ENCODE measurements at places on chromosomes 2 and 18.

DNA sequence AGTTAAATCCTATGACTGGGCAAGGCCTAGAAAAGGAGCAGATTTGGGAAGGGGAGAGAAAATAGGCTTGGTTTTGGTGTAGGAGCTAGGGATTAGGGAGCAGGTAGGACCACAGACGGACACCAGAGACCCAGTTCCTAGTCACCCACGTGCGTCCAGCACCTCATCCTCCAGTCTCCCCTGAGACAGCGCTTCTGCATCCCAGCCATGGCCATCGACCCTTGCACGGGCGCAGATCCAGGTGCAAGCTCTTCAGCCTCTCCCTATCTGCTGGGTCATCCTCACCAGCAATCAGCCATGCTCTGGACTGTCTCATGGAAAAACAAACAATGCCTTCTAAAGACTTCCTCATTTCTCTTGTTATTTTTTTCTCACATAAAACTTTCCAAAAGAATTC lies 246.8 kb upstream of the RAB6C start:
- no peak for DNase-seq

GRCh38 chr2:12705742-12706141 lies 11.0 kb upstream of the TRIB2 start:
- DNase-seq, result no peak

- no peak for DNase-seq
These were observed 143.7 kb upstream of the RPRM start for GRCh38 chr2:153622285-153622684.

DNA sequence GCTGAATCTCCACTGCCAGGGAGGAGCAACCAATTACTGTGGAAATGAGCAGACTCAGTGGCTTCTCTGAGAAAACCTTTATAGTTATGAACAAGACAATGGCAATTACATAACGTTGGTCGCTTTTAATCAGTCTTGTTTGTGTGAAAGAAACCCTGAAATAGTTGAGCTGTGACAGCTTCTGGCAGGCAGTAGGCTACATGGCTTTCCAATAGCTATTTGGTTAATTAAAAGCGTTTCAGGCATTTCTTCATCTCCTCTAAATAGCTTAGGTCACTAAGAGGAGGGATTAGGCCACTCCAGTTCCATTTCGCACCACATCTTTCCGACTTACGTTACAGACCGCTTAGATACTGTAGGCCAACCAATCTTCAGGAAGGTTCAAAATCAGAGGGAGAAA lies 794.4 kb upstream of the ID2 start:
- DNase-seq, result no peak

DNA sequence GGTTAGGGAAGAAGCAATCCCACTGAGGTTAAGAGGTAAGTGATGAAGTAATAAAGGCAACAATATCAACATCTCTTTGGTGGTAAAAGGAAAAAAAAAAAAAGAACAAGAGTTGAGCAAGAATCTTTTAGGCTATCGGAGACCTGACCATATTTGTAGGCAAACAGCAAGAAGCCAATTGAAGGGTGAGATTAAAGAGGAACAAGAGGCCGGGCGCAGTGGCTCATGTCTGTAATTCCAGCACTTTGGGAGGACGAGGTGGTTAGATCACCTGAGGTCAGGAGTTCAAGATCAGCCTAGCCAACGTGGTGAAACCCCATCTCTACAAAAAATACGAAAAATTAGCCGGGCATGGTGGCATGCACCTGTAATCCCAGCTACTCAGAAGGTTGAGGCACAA lies 11.3 kb downstream of the VPS54 start:
- DNase-seq, result no peak

GRCh38 chr2:198659096-198659870 lies 798.5 kb downstream of the SATB2 start:
- DNase-seq, result no peak

DNA sequence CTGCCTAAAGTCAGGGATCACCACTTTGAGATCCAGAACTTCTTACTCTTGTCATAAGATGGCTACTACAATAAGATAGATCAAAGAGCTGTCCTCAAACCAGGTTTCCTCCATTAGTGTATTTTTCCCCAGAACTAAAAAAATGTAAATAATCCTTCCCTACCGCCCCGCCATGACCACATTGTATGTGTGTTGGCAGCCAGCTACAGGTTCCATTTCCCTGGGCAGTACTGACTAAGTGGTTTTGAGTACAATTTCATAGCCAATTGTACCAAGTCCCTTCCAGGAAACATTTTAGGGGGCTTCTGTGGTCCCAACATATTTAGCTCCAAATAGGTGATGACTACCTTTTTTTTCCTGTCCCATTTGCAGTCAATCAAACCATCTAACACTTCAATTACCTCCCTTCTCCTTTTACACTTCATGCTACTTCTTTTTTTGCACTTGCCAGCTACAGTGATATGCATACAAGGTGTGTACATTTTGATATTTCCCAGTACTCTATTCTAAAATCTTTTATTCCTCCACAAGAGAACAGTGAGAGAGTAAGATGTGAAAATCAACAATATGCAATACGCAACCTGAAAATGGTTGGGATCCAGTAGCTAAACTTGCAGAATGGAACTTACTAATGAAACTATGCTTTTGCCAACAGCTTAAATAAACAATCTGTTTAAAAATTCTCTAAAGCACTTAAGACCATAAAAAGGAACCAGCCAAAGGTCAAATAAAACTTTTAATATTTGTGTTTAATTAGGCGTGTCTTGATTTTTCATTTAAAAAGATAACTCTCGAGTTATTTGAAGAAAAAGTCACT lies 3.9 kb downstream of the PUM2 start:
- DNase-seq, result no peak

GRCh38 chr18:55376387-55376786 lies 211.6 kb downstream of the TCF4 start:
- DNase-seq, result no peak

GRCh38 chr2:76953733-76954347 lies 568.3 kb downstream of the LRRTM4 start:
- no peak for DNase-seq

DNA sequence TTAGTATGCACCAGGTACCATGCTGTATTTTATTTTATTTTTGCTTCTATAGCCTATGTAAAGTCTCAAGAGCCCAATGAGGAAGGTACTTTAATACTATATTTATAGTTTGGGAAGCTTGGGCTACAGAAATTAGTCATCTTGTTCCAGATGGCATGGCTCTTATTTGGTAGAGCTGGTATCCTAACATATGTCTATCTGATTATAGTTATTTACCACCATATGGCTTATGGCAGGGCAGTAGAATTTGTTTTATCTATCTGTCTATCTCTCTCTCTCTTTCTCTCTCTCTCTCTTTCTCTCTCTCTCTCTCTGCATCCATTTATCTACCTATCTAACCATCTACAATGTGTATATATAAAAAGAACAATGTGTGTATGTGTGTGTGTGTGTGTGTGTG lies 1293.7 kb upstream of the SLC39A10 start:
- no peak for DNase-seq

DNA sequence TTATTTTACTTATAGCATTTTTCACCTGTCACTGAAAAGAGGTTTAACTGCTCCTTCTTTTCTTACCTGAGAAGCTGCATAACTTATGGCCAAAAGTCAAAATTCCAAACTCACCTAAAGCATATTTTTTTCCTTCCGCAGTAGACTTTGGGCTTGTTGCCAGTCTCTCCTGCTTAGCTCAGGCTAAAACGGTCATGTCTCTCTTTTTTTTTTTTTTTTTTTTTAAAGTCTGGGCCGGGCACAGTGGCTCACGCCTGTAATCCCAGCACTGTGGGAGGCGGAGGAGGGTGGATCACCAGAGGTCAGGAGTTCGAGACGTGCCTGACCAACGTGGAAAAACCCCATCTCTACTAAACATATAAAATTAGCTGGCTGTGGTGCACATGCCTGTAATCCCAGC lies 113.5 kb downstream of the RTN4 start:
- DNase-seq, result no peak

GRCh38 chr2:172972005-172972619 lies 103.5 kb upstream of the MAP3K20 start:
- peak; percentile 61 for DNase-seq

GRCh38 chr2:10097352-10098148 lies 17.3 kb upstream of the CYS1 start:
- DNase-seq, result peak; percentile 58

GRCh38 chr2:24597181-24597870 lies 106.3 kb downstream of the NCOA1 start:
- no peak for DNase-seq

DNA sequence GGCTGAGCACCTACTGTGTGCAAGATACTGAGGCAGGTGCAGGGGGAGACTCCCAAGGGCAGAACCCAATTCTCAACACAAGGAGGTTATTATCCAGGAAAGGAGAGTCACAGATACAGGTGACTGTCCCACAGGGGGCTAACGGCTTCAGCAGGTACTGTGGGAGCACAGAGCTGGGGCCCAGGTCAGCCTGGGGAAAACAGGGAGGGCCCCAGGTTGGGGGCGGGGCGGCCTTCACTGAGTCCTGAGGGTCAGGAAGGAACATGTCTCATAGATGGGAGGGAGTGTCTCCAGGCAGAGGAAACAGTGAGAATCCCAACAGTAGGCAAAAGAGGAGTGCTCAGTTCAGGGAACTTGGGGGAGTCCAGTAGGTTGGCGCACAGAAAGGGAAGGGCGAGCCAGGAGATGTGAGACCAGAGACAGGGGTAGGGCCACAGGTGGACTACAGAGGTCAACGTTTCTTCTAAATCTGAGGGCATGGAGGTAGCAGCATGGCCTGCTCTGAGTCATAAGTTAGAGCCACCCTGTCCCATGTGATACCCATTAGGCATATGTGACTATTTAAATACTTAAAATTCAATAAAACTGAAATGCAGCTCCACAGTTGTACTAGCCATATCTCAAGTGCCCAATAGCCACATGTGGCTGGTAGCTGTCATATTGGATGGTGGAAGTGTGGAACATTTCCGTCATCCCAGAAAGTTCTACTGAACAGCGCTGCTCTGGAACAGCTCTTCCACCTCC lies 157.2 kb downstream of the TTC32 start:
- no peak for DNase-seq

DNA sequence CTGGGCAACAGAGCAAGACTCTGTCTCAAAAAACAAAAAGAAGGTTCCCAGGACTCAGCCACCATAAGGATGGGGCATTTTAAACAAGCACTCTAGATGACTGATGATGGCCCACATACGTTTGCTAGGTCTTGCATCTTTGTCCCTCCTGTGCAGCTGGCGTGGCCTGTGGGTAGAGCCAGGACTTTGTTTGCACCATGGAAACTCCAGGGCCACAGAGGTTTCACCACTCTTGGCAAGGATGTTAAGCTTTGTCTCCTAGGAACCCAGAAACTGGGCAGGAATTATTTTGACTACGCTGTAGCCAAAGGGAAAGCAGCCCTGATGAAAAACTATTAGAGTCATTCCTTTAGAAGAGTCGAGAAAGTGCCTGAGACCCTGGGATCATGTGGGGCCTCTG lies 75.3 kb upstream of the STPG4 start:
- no peak for DNase-seq

DNA sequence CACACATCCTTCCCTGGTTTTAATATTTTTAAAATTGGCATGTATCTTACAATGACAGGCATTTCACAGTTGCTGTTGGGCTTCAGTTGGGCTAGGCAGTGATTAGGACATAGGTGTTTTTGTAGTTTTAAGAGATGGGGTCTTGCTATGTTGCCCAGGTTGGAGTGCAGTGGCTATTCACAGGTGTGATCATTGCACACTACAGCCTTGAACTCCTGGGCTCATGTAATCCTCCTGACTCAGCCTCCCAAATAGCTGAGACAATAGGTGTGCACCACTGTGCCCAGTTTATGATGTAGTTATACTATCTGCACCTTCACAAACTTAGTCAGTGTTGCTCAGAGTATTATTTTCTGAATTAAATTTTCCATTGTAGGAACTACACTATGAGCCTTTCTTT lies 43.3 kb downstream of the PCARE start:
- no peak for DNase-seq

GRCh38 chr2:72276356-72276755 lies 128.7 kb upstream of the CYP26B1 start:
- no peak for DNase-seq

- DNase-seq, result no peak
These were observed at the start of gene GPR148 for GRCh38 chr2:130728549-130729316. TSS of gene GPR148 (plus strand) at chr2:130729070. CDS start at chr2:130729152, 82 bp downstream.

GRCh38 chr2:220078439-220078838 lies 451.0 kb downstream of the SLC4A3 start:
- DNase-seq, result no peak

- no peak for DNase-seq
These were observed 117.4 kb upstream of the ID2 start for GRCh38 chr2:8564475-8564874.

GRCh38 chr2:20439193-20439475 lies 7.7 kb upstream of the RHOB start:
- no peak for DNase-seq

- DNase-seq, result no peak
These were observed 74.9 kb downstream of the ANTXR1 start for GRCh38 chr2:69087912-69088240.

- DNase-seq, result no peak
These were observed 115.0 kb downstream of the ZBTB7C start for GRCh38 chr18:48293954-48294898.

DNA sequence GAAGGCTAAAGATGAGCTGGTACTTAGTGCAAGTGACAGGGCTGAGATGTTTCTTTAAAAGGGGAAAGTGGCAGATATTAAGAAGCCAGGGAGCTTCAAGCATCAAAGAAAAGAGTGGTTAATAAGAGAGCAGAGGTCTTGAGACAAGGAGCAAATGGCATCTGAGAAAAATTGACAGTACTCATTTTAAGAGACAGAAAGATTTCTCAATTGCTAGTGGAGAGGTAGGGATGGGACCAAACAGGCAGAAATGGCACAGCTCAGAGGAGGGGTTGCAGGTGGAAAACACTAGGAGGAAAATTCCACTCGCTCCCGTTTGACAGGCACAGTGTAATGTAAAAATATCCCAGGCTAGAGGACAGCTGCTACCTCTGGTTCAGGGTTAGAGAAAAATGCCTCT lies 593.4 kb upstream of the LRATD1 start:
- no peak for DNase-seq

DNA sequence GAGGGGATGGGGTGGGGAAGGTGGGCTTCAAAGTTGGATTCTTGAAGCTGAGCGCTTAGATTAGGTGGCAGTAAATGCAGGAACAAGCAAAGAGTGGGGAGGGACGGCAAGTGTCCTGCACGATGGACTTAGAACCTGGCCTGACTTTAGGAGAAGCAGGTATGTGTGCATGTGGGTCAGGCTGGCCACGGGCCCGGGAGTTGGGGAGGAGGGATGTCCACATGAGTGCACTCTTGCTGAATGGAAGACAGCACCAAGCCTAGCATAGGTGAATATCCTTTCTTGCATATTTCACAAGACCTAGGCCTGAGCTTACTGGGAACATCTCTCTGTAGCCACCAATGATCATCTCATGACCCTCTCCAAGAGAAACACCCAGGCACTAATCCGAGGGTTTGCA lies 96.1 kb downstream of the DDX1 start:
- DNase-seq, result no peak

DNA sequence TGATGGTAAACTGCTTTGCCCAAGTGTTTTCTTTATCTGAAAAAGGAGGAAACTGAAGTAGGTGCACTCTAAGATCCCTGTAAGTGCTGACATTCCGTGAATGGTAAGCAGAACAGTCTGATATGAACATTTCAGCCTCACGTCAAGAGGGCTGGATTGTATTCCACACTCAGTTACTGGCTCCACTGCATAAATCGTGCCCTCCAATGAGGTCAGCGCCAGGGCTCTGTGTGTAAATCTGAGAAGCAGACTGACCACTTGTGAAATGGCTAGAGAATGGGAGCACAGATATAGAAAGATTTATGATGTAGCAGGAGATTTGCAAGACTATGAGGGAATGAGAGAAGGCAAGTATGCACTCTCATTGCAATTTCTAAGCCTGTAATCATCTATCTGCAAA lies 153.0 kb downstream of the ICOS start:
- no peak for DNase-seq

GRCh38 chr2:201715459-201715858 lies 17.0 kb upstream of the MPP4 start:
- DNase-seq, result no peak

All from stimulated activated naive CD8-positive, alpha-beta T cell treated with anti-CD3 and anti-CD28 coated beads, Interleukin-15, Interleukin-2, amounts not matched to agents 100 U/mL and 50 U/mL, for 24 hours (primary cell).